ENCODE measurements at places on chromosomes 5 and 9.

GRCh38 chr5:159319832-159320231 lies 10.5 kb downstream of the IL12B start:
- DNase-seq: no peak

DNA sequence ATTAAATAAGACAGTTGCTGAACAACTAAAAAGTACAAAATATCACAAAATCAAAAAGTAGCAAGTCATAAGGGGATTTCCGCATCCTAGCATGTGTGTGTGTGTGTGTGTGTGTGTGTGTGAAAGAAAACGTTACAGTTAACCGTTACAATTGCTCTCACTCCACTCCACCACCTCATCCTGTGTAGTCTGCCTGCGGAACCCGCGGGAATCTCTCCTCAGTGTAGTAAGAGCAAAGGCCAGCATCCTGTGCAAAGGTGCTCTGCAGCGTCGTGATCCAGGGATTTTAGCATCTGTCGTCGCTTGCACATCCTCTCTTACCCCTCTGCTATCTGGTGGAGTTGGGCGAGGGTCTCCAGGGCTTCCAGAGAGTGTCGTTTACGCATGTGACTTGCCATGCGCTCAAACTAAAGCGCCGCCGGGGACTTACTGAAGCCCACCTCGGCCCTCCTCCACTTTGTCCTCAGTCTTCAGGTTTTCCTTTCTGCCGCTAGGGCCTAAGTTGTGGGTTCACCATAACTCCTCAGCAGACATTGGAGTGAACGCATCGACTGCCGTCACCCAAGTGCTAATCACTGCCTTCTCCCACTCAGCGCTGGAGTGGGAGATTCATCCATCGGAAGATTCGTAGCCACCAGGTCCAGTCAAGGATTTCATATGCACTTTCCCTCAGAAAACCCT lies 3.9 kb downstream of the CDKN2B start:
- DNase-seq: no peak

- peak; percentile 19 for DNase-seq
These were observed 158.6 kb upstream of the SHB start for GRCh38 chr9:38227656-38228055.

- peak; percentile 99 for DNase-seq
These were observed 24.9 kb upstream of the SMU1 start for GRCh38 chr9:33101104-33101951.

DNA sequence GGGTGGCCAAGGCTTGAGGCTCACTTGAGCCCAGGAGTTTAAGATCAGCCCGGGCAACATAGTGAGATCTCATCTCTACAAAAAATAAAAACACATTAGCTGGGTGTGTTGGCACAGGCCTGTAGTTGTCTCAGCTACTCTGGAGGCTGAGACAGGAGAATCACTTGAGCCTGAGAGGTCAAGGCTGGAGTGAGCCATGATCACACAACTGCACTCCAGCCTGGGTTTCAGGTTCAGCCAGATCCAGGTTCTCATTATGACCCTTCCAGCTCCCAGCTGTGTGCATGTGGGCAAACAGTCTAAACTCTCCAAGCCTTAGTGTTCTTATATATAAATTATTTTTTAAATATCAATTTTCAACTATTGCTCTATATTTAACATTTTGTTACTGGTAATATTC lies 67.9 kb downstream of the ALDH7A1 start:
- no peak for DNase-seq

DNA sequence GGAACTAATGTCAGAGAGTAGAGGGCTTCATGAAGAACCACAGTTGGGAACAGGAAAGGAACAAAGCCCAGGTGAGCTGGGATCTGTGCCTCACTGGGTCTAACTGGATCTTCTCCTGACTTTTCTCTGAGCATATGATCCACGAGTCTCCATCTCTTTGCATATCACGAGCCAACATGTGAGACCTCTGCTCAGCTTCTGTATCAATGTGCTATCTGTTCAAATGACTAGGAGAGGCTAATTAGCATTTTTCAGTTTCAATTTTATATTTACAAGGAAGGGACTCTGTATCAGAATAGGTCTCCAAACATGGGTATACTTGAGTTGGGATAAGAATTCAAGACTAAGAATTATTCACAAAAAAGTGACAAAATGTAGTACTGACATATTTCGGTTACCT lies 73.8 kb upstream of the SGCD start:
- no peak for DNase-seq

- no peak for DNase-seq
These were observed 84.9 kb downstream of the PPIC start for GRCh38 chr5:122951658-122952057.

- DNase-seq: no peak
These were observed 2.8 kb downstream of the DCAF12 start for GRCh38 chr9:34123682-34124081.

- peak; percentile 77 for DNase-seq
These were observed 29.9 kb downstream of the EXOC3 start for GRCh38 chr5:472656-473550.

- DNase-seq: no peak
These were observed 13.3 kb upstream of the LPCAT1 start for GRCh38 chr5:1536871-1537602.

DNA sequence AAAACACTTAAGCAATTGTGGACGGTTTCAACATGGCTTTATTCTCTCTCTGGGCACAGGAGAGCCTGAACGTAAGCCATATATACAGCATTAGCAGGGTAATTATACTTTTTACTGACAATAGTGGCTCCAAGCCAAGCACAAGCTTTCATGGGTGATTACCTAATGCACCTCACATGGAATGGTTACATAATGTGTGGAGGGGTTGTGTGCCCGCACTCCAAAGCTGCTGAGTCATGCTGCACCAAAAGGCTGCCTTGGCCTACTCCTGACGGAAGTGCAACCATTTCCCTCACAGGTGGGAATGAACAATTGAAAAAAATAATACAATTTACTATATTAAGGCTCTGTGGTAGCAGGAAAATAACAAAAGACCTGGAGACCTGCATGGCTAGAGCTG lies 86.5 kb upstream of the ATP10B start:
- no peak for DNase-seq

DNA sequence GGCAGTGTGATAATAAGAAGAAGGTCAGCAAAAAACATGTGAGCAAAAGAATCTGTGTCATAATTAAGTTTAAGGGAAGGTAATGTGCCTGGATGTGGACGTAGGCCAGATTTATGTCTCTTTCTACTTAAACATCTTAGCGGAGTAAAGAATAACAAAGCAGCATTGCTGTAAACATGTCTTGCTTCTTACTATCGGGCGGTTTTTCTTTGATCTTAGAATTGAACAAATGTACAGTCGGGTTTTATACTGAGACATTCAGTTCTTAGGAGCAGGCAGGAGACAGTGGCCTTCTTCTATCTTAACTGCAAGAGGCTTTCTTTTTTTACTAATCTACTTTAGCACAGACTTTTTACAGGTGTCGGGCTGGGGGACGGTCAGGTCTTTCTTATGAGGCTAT lies 40.4 kb upstream of the FLT4 start:
- DNase-seq: no peak

DNA sequence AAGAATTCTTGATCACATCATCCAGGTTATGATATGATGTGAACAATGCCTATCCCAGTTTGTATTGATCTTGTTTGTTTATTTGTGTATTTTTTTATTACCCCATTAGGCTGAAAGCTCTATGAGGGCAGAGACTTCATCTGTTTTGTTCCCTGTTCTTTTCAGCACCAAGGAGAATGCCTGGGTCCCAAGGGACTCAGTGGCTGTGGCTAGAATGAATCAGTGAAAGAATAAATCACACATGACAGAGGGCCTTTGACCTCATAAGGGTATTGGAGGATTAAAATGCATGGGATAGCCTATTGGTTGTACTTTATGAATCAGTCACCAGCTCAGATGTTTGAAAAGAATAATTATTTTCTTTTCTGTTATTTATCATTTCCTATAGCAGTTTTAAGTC lies 292.2 kb downstream of the GAS1 start:
- no peak for DNase-seq

GRCh38 chr5:61293071-61293470 lies 39.0 kb upstream of the ZSWIM6 start:
- no peak for DNase-seq

GRCh38 chr5:157076558-157076957 lies 17.6 kb upstream of the HAVCR1 start:
- peak; percentile 39 for DNase-seq

GRCh38 chr5:79800979-79801827 lies 111.6 kb downstream of the CMYA5 start:
- DNase-seq: no peak

DNA sequence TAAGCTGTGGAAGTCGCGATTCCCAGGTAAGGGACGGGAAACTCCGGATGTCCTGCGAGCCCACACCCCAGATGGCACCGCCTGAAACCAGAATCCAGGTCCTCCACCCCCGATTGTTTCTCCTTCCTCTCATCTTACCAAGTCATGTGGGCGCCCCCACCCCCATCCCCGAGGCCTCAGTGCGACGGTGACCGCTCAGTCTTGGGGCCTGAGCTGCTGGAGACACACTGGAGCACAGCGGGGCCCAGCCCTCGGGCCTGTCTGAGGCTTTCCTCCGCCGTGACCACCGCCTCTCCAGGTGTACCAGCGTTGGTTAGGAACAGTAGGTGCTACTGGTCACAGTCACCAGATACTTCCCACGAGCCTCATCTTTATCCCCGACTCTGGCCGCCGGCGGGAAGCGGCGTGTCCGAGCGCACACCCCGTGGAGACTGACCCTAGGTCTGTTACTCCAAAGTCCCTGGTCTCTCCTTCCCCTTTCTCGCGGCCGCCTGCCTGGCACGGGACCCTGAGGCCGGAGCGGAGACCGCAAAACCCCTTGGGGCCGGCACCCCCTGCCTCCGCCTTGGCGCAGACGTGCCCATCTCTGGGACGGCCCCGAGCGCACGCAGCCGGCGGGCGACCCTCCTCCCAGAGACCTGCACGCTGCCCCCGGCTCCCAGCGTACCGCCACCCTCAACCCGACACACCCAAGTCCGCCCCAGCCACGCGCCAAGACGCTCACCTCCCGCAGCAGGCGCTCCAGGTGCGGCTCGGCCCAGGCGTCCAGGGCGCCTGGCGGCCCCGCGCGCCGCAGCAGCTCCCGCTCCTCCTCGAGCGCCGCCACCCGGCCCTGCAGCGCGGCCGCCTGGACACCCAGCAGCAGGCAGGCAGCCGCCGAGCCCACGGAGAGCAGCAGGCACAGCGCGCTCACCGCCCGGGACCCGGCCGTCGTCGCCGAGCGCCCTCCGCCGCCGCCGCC lies 733 bp downstream of the COL23A1 start:
- DNase-seq: no peak

DNA sequence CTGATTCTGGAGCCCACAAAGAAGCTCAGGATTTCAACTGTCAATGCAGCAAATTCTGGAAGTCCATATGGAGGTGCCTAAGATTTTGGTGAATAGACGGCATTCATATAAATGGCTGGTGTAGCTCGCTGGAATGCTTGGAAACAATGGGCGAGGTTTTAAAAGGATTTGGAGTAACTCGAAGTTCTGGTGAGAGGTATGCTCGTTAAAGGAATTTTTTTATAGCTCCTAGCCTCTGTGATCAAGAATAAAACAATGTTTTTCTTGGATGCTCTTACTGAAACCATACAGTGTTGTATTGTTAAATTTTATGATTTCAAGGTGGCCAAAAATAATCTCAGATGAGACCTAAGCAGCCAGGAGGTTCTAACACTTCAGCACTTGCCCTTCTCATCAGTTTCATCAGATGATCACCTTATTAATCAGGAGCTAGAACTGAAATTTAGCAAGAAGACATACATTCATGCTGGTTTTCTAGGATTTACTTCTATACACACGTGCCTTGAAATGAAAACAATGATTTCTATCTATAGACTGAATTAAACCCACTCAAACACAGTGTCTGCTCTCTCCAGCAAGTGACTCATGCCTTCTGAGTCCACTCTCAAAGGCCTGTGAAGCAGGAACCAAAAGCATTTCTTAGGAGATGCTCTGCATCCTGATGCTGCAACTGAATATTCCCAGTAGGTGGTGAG lies 79.2 kb downstream of the OTULIN start:
- no peak for DNase-seq

DNA sequence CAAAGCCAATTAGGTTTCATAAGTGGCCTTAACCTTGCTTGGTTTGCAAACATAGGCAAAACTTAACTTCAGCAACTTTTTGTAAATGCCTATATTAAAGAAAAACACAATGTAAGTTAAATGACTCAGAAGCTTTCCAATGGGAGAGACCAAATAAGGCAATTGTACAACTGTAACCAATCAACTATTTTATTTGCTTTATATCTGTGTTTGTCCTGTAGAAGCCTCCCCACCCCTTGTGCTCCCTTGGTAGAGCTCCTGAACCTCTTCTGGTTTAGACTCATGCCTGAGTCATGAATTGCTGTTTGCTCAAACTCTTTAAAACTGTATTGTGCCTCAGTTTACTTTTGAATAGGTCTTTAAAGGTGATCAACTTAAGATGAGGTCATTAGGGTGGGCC lies 3.0 kb upstream of the C1QTNF3 start:
- DNase-seq: peak; percentile 38

DNA sequence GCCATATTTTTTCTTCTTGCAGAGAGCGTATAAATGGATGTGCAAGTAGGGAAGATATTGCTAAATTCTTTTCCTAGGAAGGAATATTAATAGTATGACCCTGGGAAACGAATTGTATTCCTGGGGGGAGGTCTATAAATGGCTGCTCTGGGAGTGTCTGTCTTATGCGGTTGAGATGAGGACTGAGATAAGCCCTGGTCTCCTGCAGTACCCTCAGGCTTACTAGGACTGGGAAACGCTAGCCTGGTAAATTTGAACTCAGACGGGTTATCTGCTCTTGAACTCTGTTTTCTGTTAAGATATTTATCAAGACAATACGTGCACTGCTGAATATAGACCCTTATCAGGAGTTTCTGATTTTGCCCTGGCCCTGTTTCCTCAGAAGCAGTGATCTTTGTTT lies 1126.4 kb upstream of the C9orf72 start:
- no peak for DNase-seq

- peak; percentile 43 for DNase-seq
These were observed 274.9 kb downstream of the EFNA5 start for GRCh38 chr5:107395632-107396350.

DNA sequence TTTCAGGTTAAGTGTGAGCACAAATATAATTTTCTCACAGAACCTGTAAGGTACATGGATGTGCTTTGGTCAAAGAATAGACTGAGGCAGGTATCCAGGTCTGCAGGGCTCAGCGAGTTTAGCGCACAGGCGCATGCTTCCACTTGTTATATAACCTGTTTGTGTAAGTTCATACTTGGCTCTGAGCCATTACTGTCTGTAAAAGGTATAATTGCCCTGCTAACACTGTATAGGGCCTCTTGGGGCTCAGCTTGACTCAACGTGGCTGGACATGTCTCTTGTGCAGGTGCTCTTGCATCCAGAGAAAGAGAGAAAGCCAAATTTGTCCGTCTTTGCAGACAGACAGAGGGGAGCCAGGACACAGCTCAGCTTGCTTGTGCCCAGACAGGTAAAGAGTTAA lies 759.6 kb downstream of the MTRR start:
- no peak for DNase-seq

- DNase-seq: no peak
These were observed 60.2 kb downstream of the NRG2 start for GRCh38 chr5:139982975-139983240.

- no peak for DNase-seq
These were observed 114.5 kb upstream of the SPRY4 start for GRCh38 chr5:142439207-142439860.

DNA sequence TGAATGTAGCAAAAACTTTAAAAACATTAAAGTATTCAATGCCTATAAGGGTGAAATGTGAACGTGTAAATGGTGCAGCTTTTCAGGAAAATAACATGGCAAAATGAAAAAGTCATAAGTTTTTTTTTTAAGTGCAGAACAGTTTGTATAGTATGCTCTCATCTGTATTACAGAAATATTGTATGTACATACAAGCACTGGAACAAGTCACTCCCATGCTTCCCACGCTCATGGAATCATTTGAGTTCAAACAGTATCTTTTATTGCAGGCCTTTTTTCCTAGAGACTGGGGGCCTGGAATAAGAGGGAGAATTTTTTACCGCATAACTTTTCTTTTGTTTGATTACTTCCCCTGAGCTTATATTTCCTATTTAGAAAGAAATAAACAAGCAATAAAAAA lies 94.1 kb downstream of the SSBP2 start:
- DNase-seq: no peak

Data from RCC 7860 (cell line).